Bronchial smooth muscle cell (primary cell): ENCODE measurements at places on chromosomes 3 and 15. TPM values are rescaled to one million over a fixed set of nuclear protein-coding genes. Genes with fewer than 3 reads are reported as not detected.

Gene DNASE1L3
- not detected in 2 replicates for total RNA-seq

Gene IQCH
- total RNA-seq: 3.5 and 4.8 TPM in 2 replicates

Gene TOP2B
- 46.7 and 82.0 TPM in 2 replicates for total RNA-seq

Gene TMEM207
- total RNA-seq: not detected in 2 replicates

Gene CPLX3
- under 0.01 TPM in 1 of 2 replicates, not detected in the other for total RNA-seq

Gene LSG1
- total RNA-seq: 24.0 and 24.1 TPM in 2 replicates

Gene OR5K2
- total RNA-seq: not detected in 2 replicates

Gene GPR160
- under 0.01 TPM in 1 of 2 replicates, not detected in the other for total RNA-seq

Gene MTHFS
- 19.9 and 22.2 TPM in 2 replicates for total RNA-seq

Gene CELSR3
- total RNA-seq: 0.52 and 1.1 TPM in 2 replicates

Gene SLC4A7
- total RNA-seq: 141 and 256 TPM in 2 replicates

Gene NR1I2
- total RNA-seq: under 0.01 TPM in 1 of 2 replicates, not detected in the other

Gene CFAP44
- 3.2 and 4.4 TPM in 2 replicates for total RNA-seq

Gene LMCD1
- 2.8 and 2.9 TPM in 2 replicates for total RNA-seq

Gene TGM5
- not detected in 2 replicates for total RNA-seq

Gene GP9
- total RNA-seq: not detected in 2 replicates

Gene SPESP1
- total RNA-seq: 6.8 and 14.3 TPM in 2 replicates

Gene CCR3
- total RNA-seq: 0.09 TPM in 1 of 2 replicates, not detected in the other

Gene CYFIP1
- 67.8 and 69.3 TPM in 2 replicates for total RNA-seq

Gene LRRC34
- total RNA-seq: 0.86 and 1.7 TPM in 2 replicates

Gene SLC9C1
- total RNA-seq: not detected in 2 replicates

Gene CIDEC
- total RNA-seq: not detected in 2 replicates

Gene MYRIP
- total RNA-seq: 0.09 and 0.16 TPM in 2 replicates

Gene CDAN1
- 8.2 and 9.2 TPM in 2 replicates for total RNA-seq

Gene KLHL6
- under 0.01 TPM in 1 of 2 replicates, not detected in the other for total RNA-seq

Gene PSMD2
- 431 and 478 TPM in 2 replicates for total RNA-seq

Gene SMAD6
- total RNA-seq: 24.9 and 37.2 TPM in 2 replicates
